ENCODE measurements at places on chromosomes 2 and 18.

- DNase-seq = no peak
These were observed 58.8 kb upstream of the NOL4 start for GRCh38 chr18:34283506-34283905.

DNA sequence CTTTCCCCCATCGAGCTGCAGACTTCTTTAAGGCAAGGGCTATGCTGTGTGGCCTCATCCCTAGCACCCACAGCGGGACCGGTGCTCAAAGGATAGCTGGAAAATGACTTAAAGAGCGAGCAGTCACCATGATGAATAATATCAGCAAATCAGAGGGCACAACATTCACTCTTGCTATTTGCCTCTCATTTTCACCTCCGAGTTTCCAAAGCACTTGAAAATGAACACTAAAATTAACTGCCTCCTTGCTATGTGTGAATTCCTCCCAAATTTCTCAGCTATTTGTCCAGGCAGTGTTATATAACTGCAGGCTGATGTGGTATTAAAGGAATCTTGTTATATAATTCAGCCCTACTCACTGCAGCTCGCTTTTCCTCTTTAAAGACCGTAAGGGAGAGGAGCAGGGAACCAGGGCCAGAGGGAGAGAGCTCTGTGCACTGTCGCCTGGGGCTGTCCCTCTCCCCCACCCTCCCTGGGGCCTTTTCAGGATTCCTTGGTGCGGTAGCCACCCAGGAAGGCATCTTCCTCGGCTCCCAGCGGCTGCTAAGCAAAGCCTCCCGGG lies 1.4 kb downstream of the CYS1 start:
- DNase-seq = no peak

DNA sequence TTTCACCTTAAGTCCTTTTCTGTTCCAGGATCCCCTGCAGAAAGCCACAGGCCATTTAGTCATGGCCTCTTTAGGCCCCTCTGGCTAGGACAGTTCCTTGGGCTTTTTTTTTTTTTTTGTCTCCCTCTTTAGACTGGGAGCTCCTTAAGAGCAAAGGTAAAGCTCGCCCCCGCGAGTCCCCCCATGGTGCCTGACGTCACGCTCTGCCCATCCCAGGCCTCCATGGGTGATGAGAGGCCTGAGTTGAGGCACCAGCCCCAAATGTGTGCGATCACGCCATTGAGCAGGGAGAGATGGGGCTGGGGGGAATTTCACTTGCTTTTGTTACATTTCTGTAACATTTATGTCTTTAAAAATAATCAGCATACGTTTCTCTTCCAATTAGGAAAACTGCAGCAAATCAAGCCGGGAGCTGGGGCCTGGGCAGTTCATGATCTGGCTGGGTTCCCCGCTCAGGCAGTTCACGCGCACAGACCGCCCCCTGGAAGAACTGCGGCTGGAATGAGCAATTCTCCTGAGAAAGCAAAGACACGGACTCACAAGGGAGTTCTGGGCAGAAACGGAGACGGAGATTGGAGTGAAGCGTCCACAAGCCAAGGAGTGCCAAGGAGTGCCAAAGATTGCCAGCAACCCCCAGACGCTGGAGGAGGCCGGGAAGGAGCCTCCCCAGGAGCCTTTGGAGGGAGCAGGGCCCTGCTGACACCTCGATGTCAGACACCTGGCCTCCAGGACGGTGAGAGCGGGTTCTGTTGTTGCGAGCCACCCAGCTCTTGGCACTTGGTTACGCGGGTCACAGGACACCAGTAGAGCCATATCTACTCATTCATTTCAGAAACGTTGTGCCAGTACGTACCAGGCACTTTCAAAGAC lies 108.4 kb upstream of the ODC1 start:
- no peak for DNase-seq

DNA sequence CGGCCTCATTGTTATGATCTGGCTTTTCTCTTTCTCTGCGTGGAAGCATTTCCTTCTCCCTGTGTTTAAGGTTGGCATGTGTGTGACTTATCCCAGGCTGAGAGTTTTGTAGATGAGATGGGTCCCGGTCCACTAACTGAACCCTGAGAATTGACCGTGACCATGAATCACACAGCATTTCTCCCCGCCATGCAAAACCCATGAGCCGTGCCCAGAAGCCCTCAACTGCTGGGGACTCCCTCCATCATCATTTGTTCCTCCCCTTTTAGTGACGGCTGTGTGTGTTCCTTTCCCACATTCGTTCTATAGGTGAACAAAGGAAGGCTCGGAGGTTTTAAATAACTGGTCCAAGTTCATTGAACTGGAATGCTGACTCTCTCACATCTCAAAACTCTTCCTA lies 30.1 kb upstream of the TXNDC2 start:
- no peak for DNase-seq

DNA sequence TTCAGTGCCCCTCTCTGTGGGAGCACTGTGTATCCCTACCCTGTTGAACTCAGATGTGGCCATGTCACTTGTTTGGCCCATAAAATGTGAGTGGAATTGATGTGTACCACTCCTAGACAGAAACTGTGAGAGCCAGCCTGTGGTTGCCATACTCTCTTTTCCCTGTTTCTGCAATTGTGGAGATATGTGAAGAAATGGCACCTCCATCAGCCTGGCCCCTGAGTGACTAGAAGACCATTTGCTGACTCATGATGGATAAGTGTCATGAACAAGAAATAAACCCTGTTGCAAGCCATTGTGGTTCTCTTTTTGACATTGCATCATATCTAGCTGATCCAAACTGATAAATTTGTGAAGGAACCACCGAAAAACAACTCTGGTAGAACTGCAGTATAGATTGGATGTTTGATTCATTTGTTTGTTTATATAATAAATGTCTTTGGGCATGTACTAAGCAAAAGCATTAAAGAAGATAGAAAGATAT lies 214.5 kb upstream of the FBXO11 start:
- DNase-seq = no peak
